ENCODE measurements at places on chromosomes 1 and 21.

DNA sequence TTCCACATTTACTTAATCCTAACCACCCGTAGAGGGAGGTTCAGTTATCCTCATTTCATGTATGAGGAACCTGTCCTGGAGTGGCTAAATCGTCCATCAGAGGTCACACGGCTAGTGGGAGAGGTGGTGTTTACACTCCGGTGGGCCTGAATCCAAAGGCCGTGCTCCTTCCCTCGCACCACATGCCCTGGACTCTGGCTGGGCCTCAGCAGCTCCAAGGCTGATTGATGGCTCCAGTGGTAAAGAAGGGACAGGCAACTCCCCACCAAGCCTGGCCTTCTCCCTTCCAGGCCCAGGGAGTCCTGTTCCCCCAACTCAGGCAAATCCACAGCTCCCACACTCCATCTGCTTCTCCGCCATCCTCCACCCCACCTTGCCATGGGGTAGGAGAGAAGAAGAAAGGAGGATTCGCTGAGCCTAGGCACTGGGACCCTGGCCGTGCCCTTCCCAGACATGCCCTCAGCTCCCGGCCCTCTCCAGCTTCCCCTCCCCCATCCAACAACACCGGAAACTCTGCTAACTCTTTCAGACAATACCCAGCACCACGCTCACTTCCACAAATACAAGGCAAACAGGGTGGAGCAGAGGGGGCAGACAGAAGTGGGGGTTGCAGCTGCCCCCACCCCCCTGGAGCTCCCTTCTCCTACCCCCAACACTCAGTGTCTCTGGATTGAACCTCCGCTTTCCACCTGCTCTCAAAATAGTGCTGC, 10.9 kb downstream of the ARHGEF2 start:
- no peak for DNase-seq

DNA sequence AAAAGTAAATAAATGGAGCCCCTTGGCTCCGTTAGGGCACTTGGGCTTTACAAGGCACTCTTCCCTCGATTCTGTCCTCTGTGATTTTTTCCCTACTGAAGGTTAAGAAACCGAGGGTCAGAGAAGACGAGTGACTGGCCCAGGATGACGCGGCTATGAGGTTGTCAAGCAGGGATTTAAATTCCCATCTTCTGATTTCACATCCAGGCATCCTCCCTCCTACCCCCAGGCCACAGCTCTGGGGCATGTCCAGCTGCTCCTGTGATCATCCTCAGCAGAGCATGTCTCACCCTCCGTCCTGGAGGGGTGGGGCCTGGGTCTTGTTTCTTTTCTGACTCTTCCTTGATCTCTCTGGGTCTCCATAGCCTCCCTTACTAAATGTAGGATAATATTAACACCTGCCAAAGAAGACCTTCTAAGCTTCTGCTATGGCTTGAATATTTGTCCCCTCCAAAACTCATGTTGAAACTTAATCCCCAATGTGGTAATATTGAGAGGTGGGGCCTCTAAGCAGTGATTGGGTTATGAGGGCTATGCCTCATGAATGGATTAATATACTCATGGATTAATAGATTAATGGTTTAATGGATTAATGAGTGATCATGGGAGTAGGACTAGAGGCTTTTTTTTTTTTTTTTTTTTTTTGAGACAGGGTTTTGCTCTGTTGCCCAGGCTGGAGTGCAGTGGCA, 4.6 kb downstream of the CRYBG2 start:
- no peak for DNase-seq

DNA sequence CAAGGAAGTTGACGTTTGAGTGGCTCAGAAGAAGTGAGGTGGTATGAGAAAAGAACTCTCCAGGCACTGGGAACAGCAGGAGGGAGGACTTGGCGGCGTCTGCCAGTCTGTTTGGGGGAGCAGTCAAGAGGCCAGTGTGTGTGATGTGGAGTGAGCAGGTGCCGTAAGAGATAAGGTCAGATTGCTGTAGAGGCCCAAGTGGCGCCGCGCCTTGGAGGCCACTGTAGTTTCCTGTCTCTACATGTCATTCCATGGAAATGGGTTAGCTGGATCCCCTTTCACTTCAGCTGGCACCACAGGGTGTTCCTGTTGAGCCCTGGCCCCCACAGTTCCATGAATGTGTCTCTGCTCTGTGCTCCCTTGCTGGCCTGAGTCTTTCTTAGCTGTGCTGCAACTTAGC, 35.5 kb upstream of the PTPRF start:
- DNase-seq = no peak

DNA sequence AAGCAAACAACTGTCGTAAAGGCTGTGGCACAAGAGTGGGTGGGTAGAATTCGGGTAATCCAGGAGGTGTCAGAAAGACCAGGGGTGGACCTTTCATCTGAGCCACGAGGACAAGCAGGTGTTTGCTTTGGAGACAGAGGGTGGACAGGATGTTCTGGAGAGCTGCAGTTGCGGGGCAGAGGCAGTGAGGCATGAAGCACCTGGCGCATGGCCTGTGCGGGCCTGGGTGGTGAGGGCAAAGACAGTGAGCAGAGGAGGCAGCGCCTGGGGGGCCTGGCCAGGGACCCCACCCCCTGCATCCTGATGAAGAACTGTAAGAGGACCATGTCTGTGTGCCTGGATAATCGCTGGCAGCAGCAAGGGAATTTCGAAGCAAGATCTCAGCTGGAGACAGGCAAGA, 24.9 kb downstream of the KIF26B start:
- DNase-seq = no peak

DNA sequence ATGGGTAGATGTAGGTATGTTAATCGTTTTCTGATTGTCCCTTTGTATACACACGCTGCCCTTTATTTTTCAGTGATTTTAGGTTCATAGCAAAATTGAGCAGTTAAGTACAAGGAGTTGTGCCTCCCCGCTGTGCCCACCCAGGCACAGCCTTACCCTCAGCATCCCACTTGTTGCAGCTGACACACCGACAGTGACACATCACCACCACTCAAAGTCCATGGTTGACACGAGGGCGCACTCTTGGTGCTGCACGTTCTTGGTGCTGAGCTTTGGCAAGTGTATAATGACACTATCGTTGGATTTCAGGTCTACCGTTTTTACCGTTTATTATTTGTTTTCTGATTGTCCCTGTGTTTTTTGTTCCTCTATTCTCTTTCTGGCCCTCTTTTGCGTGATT, 15.6 kb downstream of the C1orf159 start:
- DNase-seq = no peak

GRCh38 chr1:238001818-238002217, 111.1 kb upstream of the ZP4 start:
- no peak for DNase-seq

All from GDM1 (cell line).